Stimulated activated CD4-positive, alpha-beta T cell treated with anti-CD3 and anti-CD28 coated beads, Interleukin-2, amount 100 ng/mL, for 4 hours (primary cell): ENCODE measurements at places on chromosomes 16 and 17.

DNA sequence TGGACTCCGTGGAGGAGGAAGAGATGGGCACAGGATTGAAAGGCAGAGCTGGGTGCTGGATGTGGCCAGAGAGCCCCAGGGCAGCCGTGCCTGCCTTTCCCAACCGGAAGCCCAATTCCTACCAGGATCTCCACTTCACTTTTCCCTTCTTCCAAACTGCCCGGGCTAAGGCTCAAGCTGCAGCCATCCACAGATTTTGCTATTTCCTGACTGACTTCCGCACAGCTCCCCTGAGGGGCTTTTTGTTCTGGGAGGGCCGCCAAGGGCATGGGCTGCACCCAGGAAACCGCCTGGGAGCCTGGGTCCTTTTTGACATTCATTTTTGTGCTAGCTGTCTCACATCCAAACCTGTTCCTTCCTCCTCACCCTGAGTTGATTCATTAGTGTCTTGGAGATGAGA lies 4.2 kb downstream of the SHISA6 start:
- DNase-seq = no peak

- no peak for DNase-seq
Measured at GRCh38 chr16:47254756-47255155, 111.0 kb upstream of the NETO2 start.

DNA sequence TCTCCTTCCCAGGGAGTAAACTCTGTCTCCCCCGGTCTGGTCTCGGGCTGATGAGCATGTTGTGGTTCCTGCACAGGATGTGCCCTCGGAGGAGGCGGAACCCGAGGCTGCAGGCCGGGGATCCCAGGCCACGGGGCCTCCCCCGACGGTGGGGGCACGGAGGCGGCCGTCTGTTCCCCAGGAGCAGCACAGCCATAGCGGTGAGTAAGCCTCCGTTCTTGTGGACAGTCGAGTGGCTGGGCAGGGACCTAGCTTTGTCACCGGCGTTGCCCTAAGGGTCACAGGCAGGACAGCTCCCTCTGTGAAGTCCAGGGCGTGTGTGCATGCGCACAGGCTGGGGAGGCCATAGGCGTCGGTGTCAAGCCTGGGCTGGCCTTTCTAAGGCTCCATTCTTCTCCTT lies 3.5 kb downstream of the ZNF213 start:
- DNase-seq = no peak

DNA sequence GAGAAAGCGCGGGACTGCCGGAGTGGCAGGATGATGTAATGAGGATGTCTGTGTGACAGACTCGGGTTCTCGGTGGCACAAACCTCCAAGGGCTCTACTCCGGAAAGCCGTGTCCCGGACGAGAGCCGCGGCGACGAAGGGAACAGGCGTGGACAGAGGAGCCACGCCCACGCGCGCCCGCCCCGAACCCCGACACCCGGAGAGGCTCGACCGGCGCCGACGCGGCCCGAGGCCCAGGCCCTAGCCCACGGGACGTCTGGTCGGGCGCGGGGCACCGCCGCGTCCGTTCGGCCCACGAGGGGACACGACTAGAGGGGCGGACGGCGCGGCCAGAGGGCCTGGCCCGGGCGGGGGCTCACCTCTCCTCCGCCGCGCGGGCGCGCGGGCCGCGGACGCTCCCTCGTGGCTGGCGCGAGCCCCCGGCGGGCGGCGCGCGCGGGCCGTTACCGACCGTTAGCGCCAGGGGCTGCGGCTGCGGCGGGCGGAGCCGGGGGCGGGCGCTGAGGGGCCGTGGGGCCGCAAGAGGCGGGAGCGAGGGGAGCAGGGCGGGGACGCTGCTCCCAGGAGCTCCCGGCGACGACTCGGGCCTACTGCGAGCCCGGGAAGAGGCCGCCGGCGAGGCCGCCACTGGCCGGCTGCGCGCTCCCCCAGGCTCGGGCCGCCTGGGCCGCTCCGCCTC lies 2.1 kb upstream of the IRX5 start:
- no peak for DNase-seq
